ENCODE measurements at places on chromosomes 7 and 10.
A peak's percentile ranks its signal among the peaks of the same experiment; 100 is the strongest.

DNA sequence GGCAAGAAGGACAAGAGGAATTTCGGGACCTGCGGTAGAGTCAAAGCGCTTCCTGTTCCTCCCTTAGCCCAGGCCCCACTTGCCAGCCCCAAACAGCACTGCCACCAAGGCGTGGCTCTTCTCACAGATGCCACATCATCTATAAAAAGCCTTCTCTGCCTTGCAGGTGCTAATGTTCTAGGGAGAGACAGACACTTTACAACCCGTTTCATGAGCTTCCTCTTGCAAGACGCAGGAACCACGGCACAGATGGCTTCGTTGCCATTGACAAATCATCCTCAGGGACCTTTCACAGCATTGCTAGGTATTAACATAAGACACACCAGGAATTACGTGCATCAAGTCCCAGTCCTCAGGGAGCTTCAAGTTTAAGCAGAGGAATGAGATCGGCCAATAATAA lies 180.9 kb downstream of the JCAD start:
- no peak for DNase-seq

- no peak for DNase-seq
Observed at GRCh38 chr7:150379441-150380379, 580 bp downstream of the ZNF775 start.

- DNase-seq = no peak
Observed at GRCh38 chr7:142500366-142500765, 242.5 kb upstream of the PRSS58 start.

GRCh38 chr7:101826081-101826835 lies 8.8 kb downstream of the CUX1 start:
- no peak for DNase-seq

DNA sequence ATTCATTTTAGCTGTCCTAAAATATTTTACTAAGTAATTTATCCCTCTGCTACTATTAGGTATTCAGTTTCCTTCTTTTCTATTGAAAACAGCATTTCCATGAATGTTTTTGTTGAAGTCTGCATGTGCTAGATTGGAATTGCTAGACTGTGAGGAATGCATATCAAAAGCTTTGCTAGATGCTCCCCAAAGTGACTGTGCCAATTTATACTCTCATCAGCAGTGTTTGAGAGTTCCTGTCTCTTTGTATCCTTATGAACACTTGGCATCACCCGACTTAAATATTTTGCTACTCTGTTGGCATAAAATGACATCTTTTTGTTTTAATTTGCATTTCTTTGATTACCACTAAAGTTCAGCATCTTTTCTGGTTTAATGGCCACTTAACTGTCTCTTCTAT lies 45.0 kb upstream of the PRR15 start:
- DNase-seq = no peak

GRCh38 chr7:32223071-32223650 lies 153.0 kb upstream of the PDE1C start:
- no peak for DNase-seq

- DNase-seq = no peak
Observed at GRCh38 chr10:113680190-113681111, 739 bp downstream of the CASP7 start.

- no peak for DNase-seq
Observed at GRCh38 chr10:97531401-97531986, 32.8 kb downstream of the UBTD1 start.

DNA sequence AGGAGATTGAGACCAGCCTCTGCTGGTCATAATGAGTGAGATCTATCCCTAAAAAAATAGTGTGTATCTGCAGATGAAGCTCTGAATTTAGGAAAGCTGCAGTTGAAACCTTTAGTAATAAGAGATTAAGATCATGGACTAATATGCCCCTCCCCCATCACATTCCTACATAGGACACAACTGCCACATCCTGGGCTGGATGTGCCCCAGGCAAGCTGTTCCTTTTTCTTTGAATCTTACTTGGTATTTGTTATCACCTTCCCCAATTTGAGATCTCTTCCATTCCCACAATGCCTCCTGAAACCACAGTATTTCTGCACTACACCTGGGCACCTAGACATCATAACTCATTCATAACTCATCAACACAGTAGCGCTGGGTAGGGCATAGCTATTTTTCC lies 74.1 kb downstream of the DOCK1 start:
- DNase-seq = no peak

GRCh38 chr7:155305231-155305904 lies 7.7 kb downstream of the INSIG1 start:
- DNase-seq = no peak

DNA sequence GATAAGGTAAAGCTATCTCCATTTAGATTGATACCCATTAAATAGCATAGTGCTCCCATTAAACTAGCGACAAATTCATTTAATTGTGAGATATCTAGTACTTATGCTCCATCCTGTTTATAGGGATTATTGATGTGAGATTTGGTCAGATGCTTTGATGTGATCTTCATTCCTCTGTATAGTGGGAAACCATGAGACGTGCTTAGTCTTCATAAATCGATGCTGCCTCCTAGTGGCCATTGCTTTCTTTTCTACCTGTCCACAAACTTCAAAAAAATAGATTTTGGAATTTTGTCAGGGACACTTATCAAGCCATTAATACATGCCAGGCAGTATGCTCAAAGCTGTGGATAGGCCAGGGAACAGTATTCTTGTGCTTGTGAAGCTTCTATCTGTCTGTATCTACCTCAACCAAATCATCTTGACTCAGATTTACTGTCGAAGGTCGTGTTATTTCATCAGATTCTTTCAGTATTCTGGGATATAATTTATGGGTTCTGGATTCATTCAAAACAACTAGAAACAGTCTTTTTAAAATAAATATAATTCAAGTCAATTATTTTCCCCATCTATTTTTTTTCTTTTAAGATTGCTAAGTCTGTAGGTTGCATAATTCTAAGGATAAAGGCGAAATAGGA lies 12.0 kb downstream of the LSM8 start:
- peak; percentile 37 for DNase-seq

GRCh38 chr7:155208681-155209477 lies 88.8 kb upstream of the INSIG1 start:
- DNase-seq = no peak

DNA sequence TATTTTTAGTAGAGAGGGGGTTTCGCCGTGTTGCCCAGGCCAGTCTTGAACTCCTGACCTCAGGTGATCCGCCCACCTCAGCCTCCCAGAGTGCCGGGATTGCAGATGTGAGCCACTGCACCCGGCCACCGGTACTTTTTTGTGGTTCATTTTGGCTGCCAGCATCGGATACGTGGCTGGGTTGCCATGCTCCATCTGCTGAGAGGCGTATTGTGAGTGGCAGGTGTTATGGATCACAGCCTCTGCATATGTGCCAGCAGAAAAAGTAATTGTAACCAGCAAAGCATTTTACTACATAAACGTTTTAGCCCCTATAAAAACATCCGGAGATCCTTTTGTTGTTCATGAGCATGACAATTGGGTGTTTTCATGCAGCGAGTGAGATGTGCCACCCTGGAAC lies 7.1 kb downstream of the FOXK1 start:
- no peak for DNase-seq

- DNase-seq = no peak
Observed at GRCh38 chr7:939843-940242, 14.6 kb downstream of the ADAP1 start.

- DNase-seq = no peak
Observed at GRCh38 chr10:108388706-108389105, 1224.2 kb upstream of the SORCS1 start.

Measured in neuronal stem cell (in vitro differentiated cells).